ENCODE measurements at places on chromosomes 13 and 19.

GRCh38 chr13:62850331-62850730, 1434.7 kb upstream of the PCDH20 start:
- no peak for DNase-seq

DNA sequence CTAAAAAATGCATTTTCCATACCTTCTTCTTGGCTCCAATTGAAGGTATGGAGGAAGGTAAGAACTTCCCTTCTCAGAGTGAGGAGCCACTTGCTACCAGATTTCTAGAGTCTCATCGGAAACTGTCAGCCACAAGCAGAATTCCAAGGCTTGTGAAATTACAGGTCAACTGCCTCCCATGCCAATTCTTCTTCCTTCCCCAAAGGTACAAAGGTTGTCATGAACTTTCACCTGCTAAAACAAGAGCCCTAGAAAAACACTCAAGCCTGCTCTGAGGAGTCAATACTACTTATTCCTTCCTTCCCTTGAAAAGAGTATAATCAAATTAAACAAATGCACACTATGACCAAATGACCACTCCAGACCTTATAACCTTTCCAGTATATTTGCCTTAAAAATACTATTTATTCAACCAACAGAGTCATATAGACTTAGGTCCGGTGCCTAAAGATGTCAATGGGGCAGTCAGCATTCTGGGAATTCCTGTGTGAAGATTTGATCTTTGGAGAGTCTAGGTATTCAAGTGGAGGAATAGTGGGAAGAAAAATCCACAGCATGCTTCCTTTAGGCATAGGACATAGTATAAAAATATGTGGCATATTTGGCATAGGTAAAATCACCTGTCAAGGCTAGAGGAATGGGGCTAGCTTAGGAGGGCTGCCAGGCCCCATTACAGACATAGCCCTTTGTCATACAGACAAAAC, 539.3 kb downstream of the LIG4 start:
- DNase-seq = no peak

- DNase-seq = no peak
Measured at GRCh38 chr13:24450530-24450929, 62.0 kb downstream of the PARP4 start.

DNA sequence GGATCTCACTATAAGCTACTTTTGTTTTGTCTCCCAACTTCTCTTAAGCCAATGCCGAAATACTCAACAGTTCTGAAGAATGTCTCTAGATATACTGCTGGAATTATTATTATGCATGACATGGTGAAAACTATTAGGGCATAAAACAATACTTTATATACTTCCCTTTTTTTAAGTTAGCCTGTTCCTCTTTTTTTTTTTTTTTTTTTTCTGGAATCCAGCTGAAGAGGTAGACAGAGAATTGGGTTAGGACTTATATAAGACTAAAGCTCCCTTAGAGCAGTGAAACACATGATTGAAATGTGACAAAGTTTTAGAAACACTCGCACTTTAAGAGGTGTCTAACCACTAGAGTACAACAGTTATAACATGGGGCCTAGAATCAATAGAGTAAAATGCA, 850.9 kb upstream of the PCDH9 start:
- DNase-seq = no peak

DNA sequence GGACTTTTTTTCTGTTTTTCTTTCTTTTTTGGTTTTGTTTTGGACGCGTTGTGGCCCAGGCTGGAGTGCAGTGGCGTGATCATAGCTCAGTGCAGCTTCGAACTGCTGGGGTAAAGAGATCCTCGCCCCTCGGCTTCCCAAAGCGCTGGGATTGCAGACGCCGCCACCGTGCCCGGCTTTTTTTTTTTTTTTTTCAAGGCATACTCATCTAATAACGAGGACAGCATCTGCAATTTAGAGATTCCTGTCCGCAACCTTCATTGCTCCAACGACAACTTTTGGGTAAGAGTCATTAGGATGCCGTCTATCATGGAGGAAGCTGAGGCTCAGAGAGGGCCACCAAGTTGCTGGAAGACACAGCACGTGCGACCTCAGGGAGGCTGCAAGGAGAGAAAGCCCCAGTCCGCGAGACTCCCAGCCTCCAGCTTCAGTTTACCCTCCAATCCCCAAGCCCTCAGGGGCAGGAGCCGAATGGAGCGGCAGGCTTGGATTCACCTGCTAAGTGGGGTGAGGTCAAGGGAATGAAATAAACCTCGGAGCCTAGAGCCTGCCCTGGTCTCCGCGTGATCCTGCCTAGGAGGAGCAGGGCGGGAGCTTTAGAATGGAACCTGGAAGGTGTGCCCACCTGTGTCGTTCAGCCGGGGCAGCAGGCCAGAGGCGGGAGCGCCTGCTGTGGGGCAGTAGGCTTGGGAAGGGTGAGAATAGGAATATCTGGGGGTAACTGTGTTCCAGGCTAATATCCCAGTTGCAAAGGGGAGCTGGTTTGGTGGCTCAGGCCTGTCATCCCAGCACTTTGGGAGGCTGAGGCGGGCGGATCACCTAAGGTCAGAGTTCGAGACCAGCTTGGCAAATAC, 676 bp upstream of the POLRMT start:
- DNase-seq = no peak

- DNase-seq = no peak
Measured at GRCh38 chr19:1304197-1304924, 18.7 kb downstream of the EFNA2 start.

- DNase-seq = no peak
Measured at GRCh38 chr13:99601535-99601934, 100.3 kb downstream of the TM9SF2 start.

- DNase-seq = no peak
Measured at GRCh38 chr19:57078802-57079201, 41.0 kb upstream of the USP29 start.

DNA sequence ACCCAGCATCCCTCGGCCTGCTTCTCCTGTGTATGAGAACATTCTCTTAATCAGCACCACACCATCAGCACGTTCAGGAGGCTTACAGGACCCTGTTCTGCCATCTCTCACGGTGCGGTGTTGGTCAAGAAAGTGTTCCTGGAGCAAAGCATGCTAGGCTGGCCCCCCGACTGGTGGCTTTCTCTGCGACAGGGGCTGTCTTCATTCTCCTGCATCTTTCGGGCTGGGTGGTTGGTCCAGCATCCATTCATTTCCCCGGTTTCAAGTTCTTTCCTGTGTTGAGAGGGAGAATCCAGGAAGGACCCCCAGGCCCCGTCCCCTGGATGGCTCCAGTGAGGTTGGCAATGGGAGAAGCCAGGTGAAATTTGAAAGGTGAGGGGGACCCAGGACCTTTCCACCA, 55.8 kb downstream of the C1QTNF9 start:
- no peak for DNase-seq

DNA sequence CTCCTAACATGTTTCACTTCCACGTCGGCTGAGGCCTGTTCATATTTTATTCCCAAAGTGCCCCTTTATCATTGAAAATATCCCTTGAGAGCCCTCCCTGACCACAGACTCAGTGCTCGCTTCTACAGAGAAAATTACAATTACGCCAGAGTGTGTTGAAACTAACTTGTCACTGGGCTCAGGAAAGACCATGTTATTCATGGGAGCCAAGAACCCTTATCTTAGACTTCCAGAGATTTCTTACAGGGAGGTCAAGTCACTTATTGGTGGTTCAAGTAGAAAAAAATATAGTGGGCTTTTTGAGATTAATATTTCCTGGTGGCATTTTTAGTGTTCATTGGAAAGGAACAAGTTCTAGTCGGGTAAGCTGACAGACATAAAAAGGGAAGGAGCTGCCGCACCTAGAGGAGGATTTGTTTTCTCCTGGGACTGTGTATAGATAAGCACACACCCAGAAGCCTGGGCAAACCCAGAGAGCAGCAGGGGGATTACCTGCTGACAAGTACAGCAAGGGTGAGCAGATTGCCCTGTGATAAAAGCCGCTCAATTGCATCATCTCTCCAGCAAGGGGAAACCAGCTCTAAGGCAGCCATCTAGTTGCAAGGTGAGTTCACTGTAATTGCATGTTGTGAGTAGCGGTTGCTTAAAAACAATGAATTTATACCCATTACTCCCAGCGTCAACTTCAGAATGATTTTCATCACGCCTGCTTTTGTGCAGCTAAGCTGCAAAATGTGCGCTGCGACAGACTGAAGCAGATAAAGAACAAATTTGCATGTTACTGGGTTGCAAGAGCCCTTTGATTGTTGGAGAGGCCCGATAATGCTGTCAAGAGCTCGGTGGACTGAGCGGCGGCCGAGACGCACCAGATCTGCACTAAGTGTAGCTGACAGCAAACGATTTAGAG, 46.2 kb downstream of the DCT start:
- peak; percentile 21 for DNase-seq

- no peak for DNase-seq
Measured at GRCh38 chr13:27839809-27840467, 47.7 kb downstream of the GSX1 start.

- no peak for DNase-seq
Measured at GRCh38 chr19:13024126-13024950, 29.1 kb downstream of the NFIX start.

Data from stimulated activated CD4-positive, alpha-beta T cell treated with anti-CD3 and anti-CD28 coated beads, TNF-alpha, amount 100 ng/mL, for 48 hours (primary cell).